Inflammatory macrophage treated with lipopolysaccharide for 1 hour (primary cell): ENCODE measurements at places on chromosomes 3 and 15.
A peak's percentile ranks its signal among the peaks of the same experiment; 100 is the strongest.

DNA sequence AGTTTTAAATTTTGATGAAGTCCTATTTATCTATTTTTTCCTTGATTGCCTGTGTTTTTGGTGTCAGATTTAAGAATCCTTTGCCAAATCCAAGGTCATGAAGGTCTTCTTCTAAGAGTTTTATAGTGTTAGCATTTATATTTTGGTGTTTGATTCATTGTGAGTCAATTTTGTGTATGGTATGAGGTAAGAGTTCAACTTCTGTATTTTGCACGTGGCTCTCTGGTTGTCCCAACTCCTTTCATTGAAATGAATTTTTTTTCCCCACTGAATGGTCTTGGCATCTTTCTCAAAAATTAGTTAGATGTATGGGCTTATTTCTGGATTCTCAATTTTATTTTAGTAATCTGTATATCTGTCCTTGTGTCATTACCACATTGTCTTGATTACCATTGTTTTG lies 57.1 kb upstream of the STRIT1 start:
- DNase-seq: peak; percentile 47

- DNase-seq: no peak
These were observed 185.2 kb downstream of the ANXA2 start for GRCh38 chr15:60212536-60212935.

- DNase-seq: no peak
These were observed 7.5 kb downstream of the HDGFL3 start for GRCh38 chr15:83200162-83200561.

GRCh38 chr3:126078866-126079265 lies 5.1 kb downstream of the SLC41A3 start:
- DNase-seq: no peak

- DNase-seq: peak; percentile 45
These were observed 30.7 kb upstream of the WDR49 start for GRCh38 chr3:167684388-167684993.

GRCh38 chr15:90664650-90665287 lies 52.4 kb upstream of the BLM start:
- no peak for DNase-seq

DNA sequence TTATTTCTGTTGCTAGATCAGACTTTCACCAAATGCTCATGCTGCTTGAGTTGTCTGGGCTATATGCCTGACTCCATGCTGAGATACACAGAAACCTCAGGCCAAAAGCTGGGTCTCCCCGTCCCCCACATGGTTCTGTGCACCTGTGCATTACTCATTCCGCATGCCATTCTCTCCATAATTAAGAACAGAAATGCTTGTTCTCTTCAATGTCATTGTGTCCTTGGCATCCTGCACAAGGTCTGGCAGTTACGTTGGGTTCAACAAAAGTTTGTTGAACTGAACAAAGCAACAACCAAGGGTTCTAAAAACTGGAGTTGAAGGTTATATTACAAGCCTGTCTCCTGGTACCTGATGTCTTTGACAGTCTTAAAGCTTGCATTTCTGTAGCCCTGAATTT lies 177.5 kb downstream of the FNDC3B start:
- no peak for DNase-seq

DNA sequence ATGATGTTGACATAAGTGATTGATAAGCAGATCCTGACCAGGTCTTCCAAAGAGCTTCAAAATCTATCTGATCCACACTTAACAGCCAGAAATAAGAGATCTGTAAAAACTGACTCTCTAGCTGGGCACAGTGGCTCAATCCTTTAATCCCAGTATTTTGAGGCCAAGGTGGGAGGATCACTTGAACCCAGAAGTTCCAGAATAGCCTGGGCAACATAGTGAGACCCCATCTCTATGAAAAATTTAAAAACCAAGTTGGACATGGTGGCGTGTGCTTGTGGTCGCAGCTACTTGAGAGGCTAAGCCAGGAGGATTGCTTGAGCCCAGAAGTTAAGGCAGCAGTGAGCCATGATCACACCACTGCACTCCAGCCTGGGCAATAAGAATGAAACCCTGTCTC lies 43.6 kb downstream of the PIGB start:
- DNase-seq: no peak

DNA sequence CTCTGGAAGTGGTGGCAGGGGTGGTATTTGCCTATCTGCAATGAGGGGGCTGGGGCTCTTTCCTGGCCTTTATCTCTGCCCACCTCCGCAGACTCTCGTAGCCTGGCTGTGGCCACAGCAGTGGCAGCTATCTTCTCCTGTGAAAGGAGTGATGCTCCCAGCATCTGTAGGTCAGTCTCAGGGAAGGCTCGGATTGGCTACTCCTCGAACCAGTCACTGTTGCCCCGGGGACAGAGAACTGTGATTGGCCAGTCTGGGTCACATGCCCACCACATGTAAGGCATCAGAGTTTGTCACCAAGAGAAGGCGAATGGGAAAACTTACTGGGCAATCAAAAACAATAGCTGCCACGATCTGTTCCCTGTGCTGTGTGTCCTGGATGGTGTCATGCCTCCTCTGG lies 30.1 kb upstream of the FGD5 start:
- DNase-seq: no peak

- DNase-seq: no peak
These were observed 200.0 kb downstream of the CACNA2D3 start for GRCh38 chr3:54322354-54322753.

- DNase-seq: no peak
These were observed 17.4 kb upstream of the ST3GAL6 start for GRCh38 chr3:98745718-98746117.

- no peak for DNase-seq
These were observed 255.7 kb upstream of the TBL1XR1 start for GRCh38 chr3:177452831-177453450.

DNA sequence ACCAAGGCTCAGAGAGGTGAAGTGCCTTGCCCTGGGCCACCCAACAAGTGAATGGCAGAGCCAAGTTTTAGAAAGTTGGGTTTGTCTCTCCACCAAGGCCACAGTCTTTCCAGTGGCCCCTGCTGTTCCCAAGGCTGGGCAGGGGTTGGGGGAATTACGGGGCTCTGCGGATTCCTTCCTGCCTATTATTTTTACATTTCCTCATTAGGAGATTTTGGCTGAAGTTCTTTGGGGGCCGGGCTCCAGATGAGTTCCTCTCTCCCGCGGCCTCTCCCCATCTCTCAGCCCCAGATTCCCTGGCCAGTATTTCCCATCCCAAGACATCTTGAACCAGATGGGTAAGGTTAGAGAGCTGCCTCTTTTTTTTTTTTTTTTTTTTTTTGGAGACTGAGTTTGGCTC lies 44.0 kb upstream of the SMAD6 start:
- DNase-seq: no peak

GRCh38 chr3:114528517-114528916 lies 234.7 kb downstream of the TIGIT start:
- DNase-seq: no peak

DNA sequence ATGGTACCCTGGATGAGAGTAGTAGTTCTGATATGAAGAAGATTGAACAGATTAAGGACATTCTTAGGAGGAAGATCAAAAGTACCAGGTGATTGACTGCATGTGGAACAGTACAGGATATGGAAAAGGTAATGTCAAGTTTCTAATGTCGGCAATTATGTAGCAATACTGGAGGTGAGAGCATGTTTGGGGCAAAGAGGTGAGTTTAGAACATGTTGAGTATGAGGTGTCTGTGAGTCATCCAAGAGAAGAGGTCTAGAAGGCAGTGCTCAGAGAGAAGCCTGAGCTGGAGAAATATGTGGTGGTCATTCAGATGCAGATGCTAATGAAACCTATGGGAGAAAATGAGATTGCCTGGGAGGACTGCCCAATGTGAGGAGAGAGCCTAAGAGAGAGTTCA lies 305.6 kb downstream of the ZBTB20 start:
- DNase-seq: no peak

DNA sequence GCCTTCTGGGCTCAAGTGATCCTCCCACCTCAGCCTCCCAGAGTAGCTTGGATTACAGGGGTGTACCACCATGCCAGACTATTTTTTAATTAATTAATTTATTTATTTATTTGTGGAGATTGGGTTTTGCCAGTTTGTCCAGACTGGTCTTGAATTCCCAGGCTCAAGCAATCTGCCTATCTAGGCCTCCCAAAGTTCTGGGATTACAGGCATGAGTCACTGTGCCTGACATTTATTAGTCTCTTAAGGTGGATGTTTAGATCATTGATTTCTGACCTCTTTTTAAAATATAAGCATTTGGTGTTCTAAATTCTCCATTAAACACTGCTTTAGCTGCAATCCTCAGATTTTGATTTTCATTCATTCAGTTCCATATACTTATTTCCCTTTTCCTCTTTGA lies 15.6 kb downstream of the FBXW12 start:
- DNase-seq: no peak

DNA sequence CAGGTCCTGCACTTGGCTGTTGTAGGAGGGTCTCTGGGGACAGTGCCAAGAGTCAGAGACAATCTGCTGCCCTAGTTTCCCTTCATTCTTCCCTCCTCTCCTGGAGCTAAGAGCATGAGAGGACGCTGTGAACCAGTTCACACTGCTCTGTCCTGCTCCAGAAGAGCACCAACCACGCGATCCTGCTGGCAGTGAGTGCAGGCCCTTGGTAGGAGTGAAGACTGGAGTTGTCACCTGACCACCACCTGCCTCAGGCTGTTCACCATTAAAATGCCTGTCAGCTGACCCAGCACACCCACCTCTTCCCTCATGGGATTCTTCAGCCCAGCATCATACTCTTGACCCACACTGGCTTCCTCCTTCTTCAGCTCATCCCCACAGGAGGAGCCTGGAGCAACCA lies 2.9 kb downstream of the TM6SF1 start:
- DNase-seq: peak; percentile 23

GRCh38 chr15:39345176-39345575 lies 235.7 kb upstream of the THBS1 start:
- no peak for DNase-seq

DNA sequence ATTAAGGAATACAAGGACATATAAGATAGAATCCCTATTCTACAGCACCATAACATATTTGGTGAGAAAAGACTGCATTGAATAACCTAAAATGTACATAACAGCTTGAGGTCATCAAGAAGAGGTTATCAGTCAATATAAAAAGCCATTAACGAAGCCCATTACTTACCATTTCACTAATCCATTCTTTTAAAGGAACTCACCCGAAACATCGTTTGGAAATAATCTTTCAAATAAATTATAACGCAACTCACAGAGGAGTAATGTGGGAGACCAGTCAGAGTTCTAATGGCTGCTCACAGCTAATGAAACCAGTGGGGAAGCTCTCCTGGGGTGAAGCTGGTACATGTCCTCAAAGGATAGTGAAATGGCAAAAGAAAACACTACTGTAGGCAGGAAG lies 188.4 kb downstream of the TBC1D5 start:
- no peak for DNase-seq

DNA sequence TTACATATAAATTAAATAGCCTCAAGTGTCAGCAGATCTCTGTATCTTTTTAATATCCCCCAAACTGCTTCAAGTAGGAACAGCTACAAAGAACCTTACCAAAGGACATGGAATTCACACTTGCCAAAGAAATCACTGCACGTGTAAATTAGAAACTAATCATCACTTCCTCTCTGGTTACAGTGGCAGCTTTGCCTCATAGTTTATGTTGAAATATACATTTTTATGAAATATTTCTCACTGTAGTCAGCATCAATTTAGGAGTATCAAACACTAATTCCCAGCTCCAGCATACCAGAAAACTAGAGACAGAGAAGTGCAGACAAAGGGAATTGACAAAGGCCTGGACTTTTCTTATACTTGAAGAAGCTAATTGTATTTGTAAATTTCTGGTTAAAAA lies 260.9 kb downstream of the TIGIT start:
- peak; percentile 72 for DNase-seq

- peak; percentile 85 for DNase-seq
These were observed 9.6 kb upstream of the ANXA2 start for GRCh38 chr15:60407415-60407805.

- no peak for DNase-seq
These were observed 61.0 kb downstream of the LIPC start for GRCh38 chr15:58492661-58493397.
